ENCODE measurements at places on chromosomes 7 and 10. TPM values are rescaled to one million over a fixed set of nuclear protein-coding genes. Genes with fewer than 3 reads are reported as not detected.

ZNF365 gene
- 4.0 TPM for total RNA-seq

STRIP2 gene
- total RNA-seq = 1.5 TPM

HOXA7 gene
- total RNA-seq = not detected

DDX50 gene
- total RNA-seq = 37.6 TPM

PRKCQ gene
- total RNA-seq = 0.16 TPM

NEUROD6 gene
- total RNA-seq = not detected

FLNC gene
- total RNA-seq = 107 TPM

EGFR gene
- total RNA-seq = 63.6 TPM

OR2A42 gene
- total RNA-seq = under 0.01 TPM

FANK1 gene
- 1.5 TPM for total RNA-seq

ITPRID1 gene
- not detected for total RNA-seq

ABCF2 gene
- 57.3 TPM for total RNA-seq

FAM237B gene
- total RNA-seq = not detected

UPK3B gene
- total RNA-seq = 0.81 TPM

GHRHR gene
- not detected for total RNA-seq

IRF5 gene
- total RNA-seq = 0.16 TPM

TMEM225B gene
- 1.6 TPM for total RNA-seq

METTL27 gene
- 9.0 TPM for total RNA-seq

FFAR4 gene
- total RNA-seq = not detected

GIMAP4 gene
- total RNA-seq = not detected

ACTR3C gene
- total RNA-seq = not detected

BRAT1 gene
- total RNA-seq = 28.6 TPM

EPO gene
- not detected for total RNA-seq

GPNMB gene
- total RNA-seq = 284 TPM

OPN1SW gene
- total RNA-seq = not detected

PPP1R9A gene
- total RNA-seq = 1.6 TPM

NODAL gene
- total RNA-seq = not detected

GRM8 gene
- not detected for total RNA-seq

BMS1 gene
- 16.1 TPM for total RNA-seq

HMX3 gene
- not detected for total RNA-seq

Measured in hair follicle dermal papilla cell (primary cell).